ENCODE measurements at places on chromosomes 1 and 21. TPM values are rescaled to one million over a fixed set of nuclear protein-coding genes. Genes with fewer than 3 reads are reported as not detected.

GRCh38 chr1:154765970-154766369 lies 104.1 kb downstream of the KCNN3 start:
- peak; percentile 46 for DNase-seq

DNA sequence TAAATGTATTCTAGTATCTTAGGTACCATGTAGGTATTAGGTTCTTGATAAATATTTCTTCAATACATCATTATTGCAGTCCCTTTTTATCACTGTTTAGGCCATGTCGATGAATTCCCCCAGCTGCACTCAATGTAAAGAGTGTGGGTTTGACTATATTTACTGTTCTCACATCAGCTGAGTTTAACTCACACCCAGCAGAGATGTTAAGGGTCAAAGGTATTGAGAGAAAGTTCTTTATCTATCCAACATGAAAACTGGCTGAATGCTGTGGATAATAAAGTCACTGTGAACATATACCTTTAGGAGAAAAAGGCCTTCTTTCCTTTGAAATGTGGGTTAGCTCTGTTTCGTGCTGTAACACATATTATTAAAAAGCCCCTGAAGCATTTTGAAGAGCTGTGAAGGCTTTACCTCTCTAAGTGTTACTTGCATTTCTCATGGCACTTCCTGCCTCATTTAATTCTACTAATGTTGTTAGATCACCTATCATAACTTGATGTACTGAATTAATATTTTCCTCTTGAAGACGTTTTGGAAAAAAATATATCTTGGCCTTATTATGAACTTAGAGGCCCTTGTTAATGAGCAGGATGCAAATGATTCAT lies 19.1 kb upstream of the LYST start:
- no peak for DNase-seq

DNA sequence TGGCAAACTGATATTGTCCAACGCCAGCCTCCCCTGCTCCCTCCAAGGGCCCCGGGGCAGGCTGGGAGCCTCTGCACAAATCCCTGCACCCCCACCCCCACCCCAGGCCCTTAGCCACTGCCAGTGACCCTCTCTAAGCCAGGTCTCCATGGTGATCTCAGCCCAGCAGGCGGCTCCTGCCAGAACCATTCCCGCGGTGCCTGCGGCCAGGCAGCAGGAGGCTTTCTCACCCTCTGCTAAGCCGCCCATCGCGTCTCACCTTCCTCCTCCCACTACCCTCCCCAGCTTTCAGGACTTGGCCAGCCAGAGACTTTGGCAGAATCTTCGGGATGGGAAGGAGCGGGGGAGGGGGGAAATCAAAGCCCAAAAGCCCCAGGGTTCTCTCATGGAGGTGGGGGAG lies 46.8 kb upstream of the WASF2 start:
- DNase-seq = peak; percentile 91

GRCh38 chr1:75014250-75014649 lies 119.9 kb upstream of the LHX8 start:
- no peak for DNase-seq

DNA sequence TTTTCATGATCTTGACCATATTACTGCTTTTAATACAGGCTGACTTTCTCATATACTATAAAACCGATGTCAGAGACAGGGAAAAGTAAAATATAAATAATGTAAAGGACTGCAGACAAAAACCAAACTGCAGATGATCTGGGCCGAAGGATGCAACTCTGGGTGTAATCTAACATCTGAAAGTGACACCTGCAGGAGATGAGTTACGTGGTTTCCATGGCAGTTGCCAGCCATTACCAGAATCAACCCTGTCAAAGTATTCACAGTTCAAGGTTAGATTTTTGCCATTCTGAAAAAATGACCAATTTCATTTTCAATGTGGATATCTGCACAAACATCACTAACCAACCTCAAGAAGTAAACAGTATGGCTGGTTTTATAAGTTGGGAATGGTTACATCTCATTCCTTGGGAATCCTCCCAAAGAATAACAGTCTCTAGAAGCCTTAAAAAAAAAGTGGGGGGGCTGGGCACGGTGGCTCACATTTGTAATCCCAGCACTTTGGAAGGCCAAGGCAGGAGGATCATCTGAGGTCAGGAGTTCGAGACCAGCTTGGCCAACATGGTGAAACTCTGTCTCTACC lies 27.7 kb downstream of the DNAJC11 start:
- no peak for DNase-seq

DNA sequence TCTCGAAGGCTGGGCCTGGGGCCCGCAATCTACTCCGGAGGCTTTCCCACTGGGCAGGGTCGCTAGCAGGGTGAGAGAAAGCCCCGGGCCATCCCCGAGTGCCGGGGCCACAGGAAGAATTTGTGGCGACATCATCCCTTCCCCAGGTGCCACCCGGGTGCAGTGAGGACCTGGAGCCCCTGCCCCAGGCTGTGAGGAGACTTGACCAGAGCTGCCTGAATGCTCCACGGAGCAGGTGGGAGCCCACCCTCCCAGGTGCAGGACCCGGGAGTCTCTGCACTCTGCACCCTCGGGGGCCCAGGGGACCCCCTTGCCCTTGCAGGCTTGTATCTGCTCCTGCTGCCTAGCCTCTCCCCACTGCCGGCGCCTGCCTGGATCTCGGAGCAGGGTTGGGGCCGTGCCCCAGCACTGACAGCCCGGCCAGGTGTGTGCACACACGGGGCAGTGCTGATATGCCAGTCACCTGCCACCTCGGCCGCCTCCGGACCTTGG lies 67.5 kb upstream of the RGS7 start:
- DNase-seq = no peak

RPF1 gene
- 38.2 TPM for total RNA-seq

HSPA6 gene
- total RNA-seq = 2.0 TPM
